Progenitor cell of endocrine pancreas (in vitro differentiated cells): ENCODE measurements at places on chromosomes 16 and 17. TPM values are rescaled to one million over a fixed set of nuclear protein-coding genes. Genes with fewer than 3 reads are reported as not detected.

DNA sequence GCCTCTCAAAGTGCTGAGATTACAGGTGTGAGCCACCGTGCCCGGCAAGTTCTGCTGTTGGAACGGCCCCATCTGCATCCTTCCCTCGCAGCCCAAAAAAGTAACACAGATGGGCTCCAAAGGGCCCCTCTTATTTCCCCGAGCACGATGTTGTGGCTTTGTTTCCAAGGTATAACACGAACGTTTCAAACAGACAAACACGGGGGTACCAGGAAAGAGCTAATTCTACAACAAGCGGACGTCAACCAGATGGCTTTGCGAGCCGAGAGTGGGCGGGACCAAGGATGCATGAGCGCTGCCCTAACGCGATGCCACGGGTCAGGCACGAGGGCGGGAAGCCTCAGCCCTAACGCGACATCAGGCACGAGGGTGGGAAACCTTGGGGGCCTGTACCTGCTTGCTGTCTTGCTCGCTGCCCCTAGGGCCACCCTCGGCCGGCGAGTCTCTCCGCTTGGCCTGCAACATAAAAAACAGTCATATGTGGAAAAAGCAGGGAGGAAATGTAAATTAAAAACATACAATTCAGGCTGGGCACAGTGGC is 24.2 kb downstream of the UNKL start:
- no peak overlapping the region for H3K4me3 ChIP-seq
- H3K27ac ChIP-seq = no peak overlapping the region
- no peaks in the 10 kb centered on the region for H3K27me3 ChIP-seq

- DNase-seq = no peak
- no peaks in the 10 kb centered on the region for H3K27me3 ChIP-seq
- H3K4me3 ChIP-seq = no peak overlapping the region
- no peaks in the 10 kb centered on the region for H3K4me1 ChIP-seq
- H3K27ac ChIP-seq = no peak overlapping the region
- peaks cover 40% of the 10 kb centered on the region for H3K36me3 ChIP-seq
Observed at GRCh38 chr17:16040710-16041251, 41.2 kb downstream of the TTC19 start.

- H3K27ac ChIP-seq = peak overlapping the region; percentile 82
- H3K4me3 ChIP-seq = no peak overlapping the region
- no peaks in the 10 kb centered on the region for H3K27me3 ChIP-seq
- peaks cover 21% of the 10 kb centered on the region for H3K4me1 ChIP-seq
- no peak for DNase-seq
Observed at GRCh38 chr17:29140631-29141513, 39.3 kb downstream of the MYO18A start.

- H3K36me3 ChIP-seq = no peaks in the 10 kb centered on the region
- peaks cover 63% of the 10 kb centered on the region for H3K27me3 ChIP-seq
- no peak for DNase-seq
- H3K4me3 ChIP-seq = no peak overlapping the region
- H3K27ac ChIP-seq = no peak overlapping the region
Observed at GRCh38 chr17:50564916-50565315, 4.4 kb downstream of the CACNA1G start.

GRCh38 chr16:89123831-89124100 is 30.1 kb downstream of the ACSF3 start:
- peaks cover 20% of the 10 kb centered on the region for H3K36me3 ChIP-seq
- no peaks in the 10 kb centered on the region for H3K27me3 ChIP-seq
- no peaks in the 10 kb centered on the region for H3K4me1 ChIP-seq
- no peak overlapping the region for H3K27ac ChIP-seq
- H3K4me3 ChIP-seq = no peak overlapping the region

- peaks cover 2% of the 10 kb centered on the region for H3K27me3 ChIP-seq
- no peak overlapping the region for H3K4me3 ChIP-seq
- H3K36me3 ChIP-seq = no peaks in the 10 kb centered on the region
- peaks cover 5% of the 10 kb centered on the region for H3K4me1 ChIP-seq
- no peak overlapping the region for H3K27ac ChIP-seq
Observed at GRCh38 chr17:56351675-56352074, 198.4 kb downstream of the ANKFN1 start.

DNA sequence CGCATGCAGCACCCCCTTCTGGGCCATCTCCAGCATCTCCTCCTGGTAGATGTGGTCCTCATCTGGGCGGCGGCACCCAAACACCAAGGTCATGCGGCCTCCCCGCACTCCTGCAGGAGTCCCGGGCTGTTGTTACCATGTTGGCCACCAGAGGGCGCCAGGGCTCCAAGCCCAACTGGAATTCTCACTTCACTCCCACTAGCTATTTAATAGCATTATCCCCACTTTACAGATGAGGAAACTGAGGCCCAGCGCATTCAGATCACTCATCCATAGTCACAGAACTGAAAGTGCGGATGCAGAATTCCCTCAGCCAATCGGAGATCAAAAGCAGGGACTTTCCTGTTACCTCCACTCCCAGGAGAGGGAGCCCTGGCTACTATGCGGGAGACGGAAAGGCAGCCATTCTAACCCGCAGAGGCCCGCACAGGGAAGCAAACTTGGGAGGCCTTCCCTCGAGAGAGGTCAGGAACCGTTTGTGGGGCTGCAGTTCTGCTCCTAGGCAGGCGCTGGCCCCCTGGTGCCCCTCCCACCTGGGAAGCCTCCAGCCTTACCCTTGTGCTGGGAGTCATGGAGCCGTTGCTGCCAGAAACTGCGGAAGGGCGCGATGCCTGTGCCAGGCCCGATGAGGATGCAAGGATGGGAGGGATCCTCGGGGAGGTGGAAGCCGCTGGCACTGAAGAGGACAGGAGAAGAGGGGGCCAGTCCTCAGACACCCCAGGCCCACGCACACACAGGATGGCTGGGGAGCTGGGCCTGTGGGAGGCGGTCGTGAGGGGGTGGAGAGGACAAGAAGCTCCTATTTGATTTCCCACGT is 40.1 kb downstream of the NOS2 start:
- H3K27ac ChIP-seq = no peak overlapping the region
- H3K4me1 ChIP-seq = no peaks in the 10 kb centered on the region
- peak; percentile 66 for DNase-seq

GRCh38 chr17:546456-546855 is 168.2 kb downstream of the VPS53 start:
- no peak for DNase-seq
- H3K4me1 ChIP-seq = no peaks in the 10 kb centered on the region
- H3K36me3 ChIP-seq = peaks cover 18% of the 10 kb centered on the region
- no peak overlapping the region for H3K4me3 ChIP-seq

DNA sequence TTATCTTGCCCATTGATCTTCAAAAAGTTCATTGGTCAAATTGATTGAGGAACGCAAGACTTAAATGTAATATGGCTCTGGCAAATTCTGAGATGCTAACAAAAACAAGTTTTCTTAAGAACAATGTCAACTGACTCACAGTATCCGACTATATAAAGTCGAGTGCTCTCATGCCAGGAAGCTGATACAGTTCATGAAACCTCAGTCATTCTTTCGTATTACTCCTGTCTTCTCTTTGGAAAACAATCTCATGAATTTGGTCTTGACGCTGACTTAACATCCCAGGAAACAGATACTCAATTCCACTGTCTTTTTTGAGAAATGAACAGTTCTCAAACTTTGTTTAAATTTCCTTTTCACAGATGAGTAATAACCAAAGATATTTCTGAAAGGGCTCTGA is 704.9 kb downstream of the MAF start:
- no peak overlapping the region for H3K4me3 ChIP-seq
- DNase-seq = no peak
- peaks cover 1% of the 10 kb centered on the region for H3K4me1 ChIP-seq

DNA sequence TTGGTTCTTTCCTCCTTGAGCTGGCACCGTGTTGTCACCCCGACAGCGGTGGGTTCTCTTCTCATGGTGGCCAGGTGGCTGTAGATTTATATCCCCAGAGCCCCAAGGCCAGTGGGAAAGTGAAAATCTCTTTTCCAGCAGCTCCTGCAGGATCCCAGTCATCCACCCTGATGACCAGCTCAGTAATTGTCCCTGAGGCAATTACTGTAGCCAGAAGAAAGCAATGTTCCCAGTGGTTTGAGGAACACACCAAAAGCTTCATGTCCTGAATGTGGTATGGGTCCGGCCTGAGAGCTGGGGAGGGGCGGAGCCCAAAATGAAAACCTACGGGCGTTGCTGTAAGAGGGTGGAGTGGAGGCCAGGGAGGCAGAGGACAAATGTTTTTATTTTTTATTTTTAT is 69.0 kb downstream of the WSB1 start:
- peaks cover 1% of the 10 kb centered on the region for H3K4me1 ChIP-seq
- no peak for DNase-seq
- no peak overlapping the region for H3K4me3 ChIP-seq
- no peak overlapping the region for H3K27ac ChIP-seq

GRCh38 chr16:48158296-48158695 is 2.5 kb upstream of the ABCC12 start:
- H3K27me3 ChIP-seq = peaks cover 3% of the 10 kb centered on the region
- H3K36me3 ChIP-seq = no peaks in the 10 kb centered on the region
- no peak overlapping the region for H3K27ac ChIP-seq

- no peak overlapping the region for H3K4me3 ChIP-seq
- peaks cover 8% of the 10 kb centered on the region for H3K4me1 ChIP-seq
- no peak overlapping the region for H3K27ac ChIP-seq
- no peaks in the 10 kb centered on the region for H3K27me3 ChIP-seq
- H3K36me3 ChIP-seq = no peaks in the 10 kb centered on the region
Observed at GRCh38 chr17:65404761-65405160, 156.7 kb downstream of the AXIN2 start.

- H3K4me3 ChIP-seq = no peak overlapping the region
- peaks cover 30% of the 10 kb centered on the region for H3K36me3 ChIP-seq
- H3K27me3 ChIP-seq = peaks cover 20% of the 10 kb centered on the region
- DNase-seq = no peak
Observed at GRCh38 chr17:2064980-2065785, 10.3 kb downstream of the HIC1 start.

GRCh38 chr17:13350466-13350865 is 251.3 kb downstream of the HS3ST3A1 start:
- peaks cover 1% of the 10 kb centered on the region for H3K36me3 ChIP-seq
- H3K4me3 ChIP-seq = no peak overlapping the region
- no peak for DNase-seq
- H3K4me1 ChIP-seq = peaks cover 5% of the 10 kb centered on the region
- peaks cover 18% of the 10 kb centered on the region for H3K27me3 ChIP-seq
- no peak overlapping the region for H3K27ac ChIP-seq

GRCh38 chr17:74752415-74752814 is 4.0 kb downstream of the NHERF1 start:
- H3K27me3 ChIP-seq = no peaks in the 10 kb centered on the region
- peak overlapping the region; percentile 95 for H3K27ac ChIP-seq
- peak overlapping the region; percentile 59 for H3K4me3 ChIP-seq
- no peak for DNase-seq

- no peaks in the 10 kb centered on the region for H3K36me3 ChIP-seq
- H3K27ac ChIP-seq = no peak overlapping the region
- DNase-seq = no peak
- peaks cover 3% of the 10 kb centered on the region for H3K4me1 ChIP-seq
Observed at GRCh38 chr16:62240722-62241121, 204.5 kb upstream of the CDH8 start.

DNA sequence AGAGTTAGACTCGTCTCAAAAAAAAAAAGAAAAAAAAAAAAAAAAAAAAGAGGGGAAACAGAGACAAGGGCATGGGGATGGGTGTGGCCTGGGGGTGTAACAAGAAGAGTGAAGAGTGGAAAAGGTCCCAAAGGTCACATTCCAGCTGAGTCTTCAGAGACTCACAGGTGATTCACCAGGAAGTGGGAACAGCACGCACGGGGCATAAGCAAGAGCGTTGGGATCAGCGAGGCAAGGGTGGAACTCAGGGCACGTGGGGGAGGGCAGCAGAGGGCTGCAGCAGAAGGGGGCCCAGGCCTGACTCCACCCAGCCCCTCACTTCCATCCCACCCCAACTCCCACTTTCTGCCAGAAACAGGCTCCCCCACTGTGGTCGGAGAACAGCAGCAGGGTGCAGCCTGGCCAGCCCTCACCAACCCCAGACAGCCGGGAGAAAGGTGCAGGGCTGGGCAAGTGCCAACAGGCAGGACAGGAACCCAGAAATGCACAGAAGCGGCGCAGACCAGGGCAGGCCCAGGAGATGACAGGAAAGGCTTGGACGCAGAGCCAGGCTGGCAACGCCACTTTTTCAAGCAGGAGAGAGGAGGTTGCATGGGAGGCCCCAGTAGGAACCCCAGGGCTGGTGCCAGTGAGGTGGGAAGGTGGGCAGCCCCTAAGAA is 3.3 kb downstream of the MEAK7 start:
- DNase-seq = no peak
- no peak overlapping the region for H3K27ac ChIP-seq
- no peaks in the 10 kb centered on the region for H3K27me3 ChIP-seq
- no peak overlapping the region for H3K4me3 ChIP-seq

GNAO1 gene
- total RNA-seq = 13.6 and 14.6 TPM in 2 replicates

CIBAR2 gene
- 0.43 and 0.80 TPM in 2 replicates for total RNA-seq

NOG gene
- 0.24 and 0.55 TPM in 2 replicates for total RNA-seq

NLRC3 gene
- 0.14 and 0.38 TPM in 2 replicates for total RNA-seq

SOCS7 gene
- 31.3 and 31.6 TPM in 2 replicates for total RNA-seq

LRRC36 gene
- 1.6 and 2.3 TPM in 2 replicates for total RNA-seq

PTX4 gene
- not detected in 2 replicates for total RNA-seq

ADAM11 gene
- 1.4 and 2.4 TPM in 2 replicates for total RNA-seq
